NCI-H1436 treated with DMSO at 0.1 percent for 48 hours (cell line): ENCODE measurements at places on chromosomes 2 and 18.

- DNase-seq = no peak
Observed at GRCh38 chr2:159706385-159706980, 5.8 kb upstream of the MARCHF7 start.

GRCh38 chr2:85890522-85891176, 1.9 kb upstream of the ST3GAL5 start:
- no peak for DNase-seq

DNA sequence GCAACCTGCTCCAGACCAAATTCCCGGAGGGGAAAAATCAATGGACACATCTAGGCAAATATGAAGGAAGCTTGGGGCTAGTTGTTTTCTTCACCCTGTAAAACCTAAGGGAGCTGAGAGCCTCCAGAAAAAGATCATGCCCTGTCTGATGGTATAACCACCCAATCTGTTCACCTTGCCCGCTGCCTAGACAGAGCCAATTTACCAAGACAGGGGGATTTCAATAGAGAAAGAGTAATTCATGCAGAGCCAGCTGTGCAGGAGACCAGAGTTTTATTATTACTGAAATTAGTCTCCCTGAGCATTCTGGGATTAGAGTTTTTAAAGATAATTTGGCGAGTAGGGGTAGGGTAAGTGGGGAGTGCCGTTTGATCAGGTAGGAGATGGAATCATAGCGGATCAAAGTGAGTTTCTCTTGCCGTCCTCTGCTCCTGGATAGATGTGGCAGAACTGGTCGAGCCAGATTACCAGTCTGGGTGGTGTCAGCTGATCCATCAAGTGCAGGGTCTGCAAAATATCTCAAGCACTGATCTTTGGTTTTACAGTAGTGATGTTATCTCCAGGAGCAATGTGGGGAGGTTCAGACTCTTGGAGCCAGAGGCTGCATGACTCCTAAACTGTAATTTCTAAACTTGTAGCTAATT, 35.1 kb upstream of the B4GALT6 start:
- DNase-seq = no peak

- no peak for DNase-seq
Observed at GRCh38 chr2:203578759-203579643, 43.9 kb upstream of the RAPH1 start.

GRCh38 chr2:70569559-70569958, 15.9 kb upstream of the TGFA start:
- no peak for DNase-seq

DNA sequence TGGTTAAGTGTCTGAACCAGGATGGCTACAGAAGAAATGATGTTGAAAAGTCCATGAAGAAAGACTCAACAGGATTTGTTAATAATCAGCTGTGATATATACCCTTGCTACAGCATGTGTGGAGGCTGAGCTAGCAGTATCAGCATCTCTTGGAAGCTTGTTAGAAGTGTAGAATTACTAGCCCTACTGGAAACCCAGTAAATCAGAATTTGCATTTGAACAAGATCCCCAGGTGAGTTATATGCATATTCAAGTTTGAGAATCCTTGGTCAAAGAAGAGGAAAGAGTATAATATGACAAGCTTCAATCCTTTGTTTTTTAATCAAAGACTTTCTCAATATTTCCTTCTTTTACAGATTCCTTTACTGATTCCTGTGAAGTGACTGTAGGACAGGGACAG, 109.0 kb upstream of the KCNJ3 start:
- DNase-seq = no peak

DNA sequence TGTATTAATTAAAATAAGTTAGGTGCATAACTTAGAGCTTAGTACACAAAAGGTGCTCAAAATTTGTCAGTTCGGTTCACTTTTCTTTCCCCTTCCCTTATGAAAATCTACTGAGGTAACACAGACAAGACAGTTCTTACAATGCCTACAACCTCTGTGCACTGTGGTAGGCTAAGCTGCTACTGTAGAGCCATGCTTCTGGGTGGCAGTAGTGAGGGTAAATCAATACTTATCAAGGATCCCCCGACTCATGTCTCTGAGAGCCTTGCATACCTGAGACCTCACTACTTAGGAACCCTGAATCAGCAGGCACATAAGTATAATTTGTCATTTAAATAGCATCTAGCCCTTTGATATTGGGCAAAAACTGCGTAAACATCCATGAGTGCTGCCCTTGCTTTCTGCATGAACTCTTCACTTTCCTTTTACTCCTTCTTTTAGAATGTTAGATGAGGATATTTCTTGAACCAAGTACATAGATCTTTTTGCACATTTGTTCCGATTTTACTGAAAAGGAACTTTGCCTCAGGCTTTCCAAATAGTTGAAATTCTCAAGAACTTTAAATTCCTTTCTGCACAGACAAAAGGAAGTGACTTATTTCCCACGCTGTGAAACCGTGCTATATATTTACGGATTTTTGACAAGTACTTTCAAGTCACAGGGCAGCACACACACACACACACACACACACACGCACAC, 234.4 kb downstream of the TRIB2 start:
- no peak for DNase-seq

- no peak for DNase-seq
Observed at GRCh38 chr2:67792681-67793091, 270.1 kb downstream of the C1D start.

- no peak for DNase-seq
Observed at GRCh38 chr18:60448487-60449267, 76.1 kb upstream of the MC4R start.

DNA sequence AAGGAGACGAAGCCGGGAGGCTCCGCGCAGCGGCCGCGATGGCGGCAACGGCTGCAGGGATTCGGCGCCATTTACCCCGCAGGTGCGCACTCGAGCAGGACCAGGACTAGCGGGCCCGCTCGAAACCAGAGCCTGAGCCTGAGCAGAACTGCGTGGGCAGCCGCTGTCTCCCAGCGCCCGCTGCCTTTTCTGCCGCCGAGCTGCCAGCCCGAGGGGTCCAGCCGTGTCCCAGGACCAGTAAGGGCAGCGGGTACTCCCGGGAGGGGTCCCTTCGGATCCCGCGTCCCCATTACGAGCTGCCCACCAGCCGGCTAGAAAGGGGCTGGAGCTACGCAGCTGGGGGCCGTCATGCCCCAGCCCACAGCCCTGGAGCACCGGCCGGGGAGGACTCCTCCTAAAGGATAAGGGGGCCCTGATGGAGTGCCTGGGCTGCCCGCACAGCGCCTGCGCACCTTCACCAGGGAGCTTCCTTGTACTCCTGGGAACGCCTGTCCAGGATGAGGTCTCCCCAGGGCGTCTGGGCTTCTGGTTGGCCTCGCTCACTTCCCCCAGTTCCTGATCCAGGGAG, 9.9 kb downstream of the ALPP start:
- no peak for DNase-seq

DNA sequence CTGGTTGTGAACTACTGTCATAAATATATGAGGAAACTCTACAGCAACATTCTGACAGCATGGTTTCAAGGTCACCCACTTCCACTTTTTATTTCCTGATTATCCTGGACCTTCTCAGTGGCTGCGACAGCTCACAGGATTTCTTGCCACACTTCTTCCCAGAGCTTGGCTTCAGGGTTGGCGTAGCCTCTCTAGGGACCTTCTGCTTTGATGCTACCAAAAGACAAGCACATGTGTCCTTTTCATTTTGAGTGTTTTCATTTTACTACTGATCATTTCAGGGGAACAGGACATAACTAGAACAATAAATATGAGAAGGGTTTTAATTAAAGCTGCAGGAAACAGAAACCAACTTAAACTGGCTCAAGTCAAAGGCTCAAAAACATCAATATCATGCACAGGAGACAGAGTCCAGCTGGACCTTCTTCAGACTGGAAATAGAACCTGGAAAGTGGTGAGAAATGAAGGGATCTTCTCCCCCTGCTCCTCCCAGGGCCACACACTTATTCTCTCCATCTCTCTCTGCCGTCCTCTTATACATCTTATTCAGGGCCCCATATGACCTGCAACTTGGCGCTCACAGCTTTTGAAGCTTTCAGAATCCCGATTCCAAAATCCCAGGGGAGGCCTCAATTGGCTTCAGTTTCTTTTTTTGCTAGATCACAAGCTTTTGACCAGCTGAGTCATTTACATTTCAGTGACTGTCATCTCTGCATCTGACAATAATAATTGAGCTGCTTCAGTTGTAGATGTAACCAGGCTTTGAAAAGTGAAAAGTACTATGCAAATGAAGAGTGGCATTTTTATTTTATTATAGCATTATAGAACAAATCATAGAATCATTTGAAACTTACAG, 9.7 kb downstream of the VIT start:
- DNase-seq = no peak

DNA sequence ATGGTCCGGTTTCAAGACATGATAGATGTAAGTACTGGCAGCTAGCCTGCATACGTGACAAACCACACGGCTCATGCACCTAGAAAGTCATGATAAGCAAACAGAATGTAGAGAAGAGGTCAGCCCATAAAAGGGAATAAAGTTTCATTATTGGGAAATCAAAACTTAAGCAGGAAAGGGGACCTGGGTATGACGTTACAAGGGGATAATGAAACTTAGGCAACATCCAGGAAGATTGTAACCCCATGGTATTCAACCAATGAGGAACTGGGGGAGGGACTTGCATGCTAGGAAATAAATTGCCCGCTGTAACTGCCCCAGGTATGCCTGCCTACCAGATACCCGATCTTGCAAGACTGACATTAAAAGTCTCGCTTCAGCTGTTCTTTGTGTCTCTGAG, 1679.0 kb downstream of the SUCLG1 start:
- DNase-seq = no peak

DNA sequence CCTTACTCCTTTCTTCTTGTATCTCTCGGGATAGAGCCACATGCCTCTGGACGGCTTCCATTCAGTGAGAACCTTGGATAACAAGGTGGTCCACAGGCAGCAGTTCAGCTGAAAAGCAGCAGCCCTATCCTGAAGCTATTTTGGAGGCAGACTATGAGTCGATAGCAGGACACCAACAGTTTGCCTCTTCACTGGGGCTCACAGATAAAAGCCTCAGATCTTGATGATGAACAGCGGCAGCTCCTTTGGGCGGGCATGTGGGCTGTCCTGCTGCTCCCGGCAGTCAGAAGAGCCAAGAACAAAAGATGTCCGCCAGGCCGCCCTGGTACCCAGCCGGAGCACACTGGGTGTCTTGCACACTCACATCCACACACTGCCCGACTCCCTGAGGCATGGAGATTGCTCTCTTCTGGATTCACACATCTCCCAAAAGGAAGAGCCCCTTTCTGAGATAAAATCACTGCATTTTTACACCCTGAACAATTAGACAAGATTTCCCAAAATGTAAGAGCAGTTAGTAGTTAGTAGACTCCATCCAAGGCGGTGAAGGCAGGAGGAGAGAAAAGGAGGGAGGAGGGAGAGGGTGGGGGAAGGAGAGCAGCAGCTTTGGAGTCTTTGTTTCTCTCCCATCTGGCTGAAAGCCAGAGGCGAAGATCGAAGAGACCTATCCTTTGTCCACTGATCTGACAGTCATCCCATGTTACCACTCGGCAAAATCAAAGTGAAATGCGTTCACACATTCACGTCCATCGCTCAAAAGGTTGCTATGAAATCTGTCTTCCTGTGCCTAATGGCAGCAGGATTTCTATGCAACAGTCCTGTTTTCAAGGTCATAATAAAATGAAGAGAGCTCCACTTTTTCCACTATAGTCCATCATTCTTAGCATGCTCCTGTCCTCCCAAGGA, 90.1 kb upstream of the KLF7 start:
- DNase-seq = no peak

DNA sequence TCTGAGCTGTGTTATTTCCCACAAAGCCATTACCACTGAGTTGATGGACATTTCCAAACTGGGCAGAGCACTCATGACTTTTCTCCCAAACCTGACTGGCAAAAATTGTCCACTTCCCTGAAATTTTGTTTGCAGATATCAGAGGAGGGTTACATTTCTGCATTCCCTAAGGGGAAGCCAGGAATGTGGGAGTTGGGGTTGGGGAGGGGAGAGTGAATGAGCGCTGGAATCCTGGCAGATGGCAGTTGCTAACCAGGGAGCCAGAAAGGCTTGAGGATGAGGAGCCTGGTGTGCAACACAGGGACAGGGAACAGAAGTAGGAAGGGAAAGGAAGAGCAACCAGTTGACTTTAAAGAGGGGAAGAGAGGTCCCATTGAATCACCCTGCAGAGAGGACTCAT, 14.0 kb upstream of the CCNYL1 start:
- no peak for DNase-seq

GRCh38 chr2:25977768-25978167, 4.5 kb downstream of the KIF3C start:
- no peak for DNase-seq

- no peak for DNase-seq
Observed at GRCh38 chr18:32618546-32618945, 147.9 kb upstream of the GAREM1 start.

DNA sequence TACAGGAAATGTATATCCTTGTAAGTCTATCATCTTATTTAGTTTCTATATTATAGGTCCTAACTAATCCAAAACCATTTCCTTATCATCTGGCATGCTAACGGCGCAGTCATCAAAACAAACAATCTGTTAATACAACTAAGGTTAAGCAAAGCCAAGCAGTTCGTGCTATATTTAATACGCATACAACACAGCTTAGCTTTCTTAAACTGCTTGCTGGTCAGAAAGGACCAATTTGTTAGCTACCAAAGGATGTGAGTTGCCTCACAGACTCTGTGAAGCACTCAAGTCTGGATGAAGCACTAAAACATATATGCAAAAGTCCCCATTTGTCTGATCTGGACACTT, 67.0 kb downstream of the ZEB2 start:
- no peak for DNase-seq

GRCh38 chr2:19367326-19367725, 8.9 kb upstream of the OSR1 start:
- DNase-seq = no peak

DNA sequence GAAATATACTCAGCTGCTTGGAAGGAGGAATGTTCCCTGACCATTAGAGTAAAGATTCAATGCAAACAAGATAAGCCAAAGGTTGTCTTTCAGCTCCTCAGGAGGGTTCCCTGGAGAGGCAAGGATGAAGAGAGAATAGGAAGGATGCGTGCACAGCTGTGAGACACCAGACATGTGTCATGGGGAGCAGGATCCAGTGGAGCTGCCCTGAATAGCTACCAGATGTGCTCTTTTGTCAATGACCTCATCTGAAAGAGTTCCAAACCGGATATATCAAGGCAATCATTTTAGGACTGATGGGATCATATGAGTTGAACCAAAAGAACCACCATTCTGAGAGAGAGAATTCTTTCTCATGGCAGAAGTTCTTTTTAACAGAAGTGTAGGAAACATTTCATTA, 490.6 kb downstream of the IRS1 start:
- DNase-seq = no peak

DNA sequence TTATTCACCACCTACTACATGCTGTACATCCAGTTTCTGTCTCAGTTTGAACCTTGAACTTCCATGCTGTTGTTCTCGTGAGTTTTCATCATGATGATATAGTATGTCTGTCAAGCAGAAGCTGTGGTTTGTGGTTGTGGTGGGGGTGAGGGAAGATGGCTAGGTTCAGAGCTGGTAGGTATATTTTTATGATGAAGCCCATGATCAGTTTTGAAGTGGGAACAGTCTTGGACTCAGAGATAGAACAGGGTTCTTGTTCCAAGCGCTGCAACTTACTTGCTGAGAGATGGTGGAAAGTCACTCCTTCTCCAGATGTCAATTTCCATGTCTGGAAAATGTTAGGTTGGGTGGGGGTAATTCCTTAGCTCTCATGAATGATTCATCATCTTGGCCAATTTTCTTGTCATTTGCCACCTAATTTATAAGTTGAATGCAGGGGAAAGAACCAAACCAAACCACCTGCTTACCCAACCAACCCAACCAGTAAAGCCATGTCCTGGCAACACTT, 21.6 kb downstream of the PMAIP1 start:
- DNase-seq = no peak

GRCh38 chr18:78776151-78776550, 203.5 kb upstream of the SALL3 start:
- DNase-seq = no peak
